Astrocyte (in vitro differentiated cells and primary cell): ENCODE measurements at places on chromosomes 12 and 14.

- DNase-seq = peak; percentile 99
These were observed 8.9 kb downstream of the BICD1 start for GRCh38 chr12:32115404-32116104.

- DNase-seq = no peak
These were observed 43.6 kb downstream of the RFLNA start for GRCh38 chr12:124338448-124338847.

DNA sequence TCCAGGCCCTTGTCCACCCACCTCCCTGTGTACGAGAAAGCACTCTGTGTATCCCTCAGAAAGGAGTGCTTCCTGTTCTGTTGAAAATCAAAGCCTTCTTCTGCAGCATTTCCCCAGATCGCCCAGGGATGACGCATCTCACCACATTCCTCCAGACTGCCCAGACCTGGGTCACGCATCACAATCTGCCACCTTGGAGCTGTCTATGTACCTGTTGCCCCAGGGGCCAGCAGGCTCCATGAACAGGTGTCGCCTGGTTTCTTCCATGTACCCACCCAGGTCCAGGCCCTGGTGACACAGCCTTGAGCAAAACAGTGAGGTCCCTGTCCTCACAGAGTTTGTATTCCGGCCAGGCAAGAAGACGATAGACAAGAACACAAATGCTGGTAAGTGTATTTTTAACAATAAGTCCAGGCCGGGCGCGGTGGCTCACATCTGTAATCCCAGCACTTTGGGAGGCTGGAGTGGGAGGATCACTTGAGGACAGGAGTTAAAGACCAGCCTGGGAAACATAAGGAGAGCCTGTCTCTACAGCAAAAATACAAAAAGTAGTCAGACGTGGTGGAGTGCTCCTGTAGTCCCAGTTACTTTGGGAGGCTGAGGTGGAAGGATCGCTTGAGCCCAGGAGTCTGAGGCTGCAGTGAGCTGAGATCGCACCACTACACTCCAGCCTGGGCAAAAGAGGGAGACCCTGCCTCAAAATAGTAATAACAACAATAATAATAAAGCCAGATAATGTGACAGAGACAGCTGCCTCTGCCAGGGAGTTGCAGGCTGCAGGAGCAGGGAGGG, 6.8 kb upstream of the PPP1R13B start:
- no peak for DNase-seq

DNA sequence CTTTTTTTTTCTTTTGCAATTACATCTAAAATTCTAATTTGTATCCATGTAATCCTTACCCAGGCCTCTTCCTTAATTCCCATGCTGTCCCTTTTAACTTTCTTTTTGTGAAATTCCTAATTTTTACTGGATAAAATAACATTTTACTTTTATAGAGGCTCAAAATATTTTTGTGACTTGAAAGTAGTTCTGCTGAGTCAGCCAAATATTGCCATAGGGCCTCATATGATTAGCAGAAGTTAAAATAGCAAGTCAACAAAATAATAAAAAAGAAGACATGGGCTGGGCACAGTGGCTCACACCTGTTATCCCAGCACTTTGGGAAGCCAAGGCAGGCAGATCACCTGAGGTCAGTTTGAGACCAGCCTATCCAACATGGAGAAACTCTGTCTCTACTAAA, 2.0 kb downstream of the C3AR1 start:
- DNase-seq = no peak

DNA sequence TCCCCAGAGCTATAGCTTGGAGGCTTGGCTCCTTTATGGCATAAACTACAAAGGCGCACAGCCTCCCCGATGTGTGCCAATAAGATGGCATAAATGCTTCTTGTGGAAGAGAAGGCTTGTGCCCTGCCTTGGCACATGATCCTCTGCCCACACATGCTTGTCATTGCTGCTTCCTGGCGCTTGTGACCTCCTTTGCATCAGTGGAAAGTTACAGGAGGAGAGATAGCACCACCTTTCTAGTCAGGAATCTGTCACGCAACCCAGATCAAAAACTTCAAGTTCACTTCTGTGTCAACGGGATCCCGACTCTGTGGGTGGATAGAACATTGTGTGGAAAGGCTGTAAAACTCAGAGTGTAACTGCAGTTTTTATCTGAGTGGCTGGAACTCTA, 183.8 kb upstream of the HIF1A start:
- no peak for DNase-seq

DNA sequence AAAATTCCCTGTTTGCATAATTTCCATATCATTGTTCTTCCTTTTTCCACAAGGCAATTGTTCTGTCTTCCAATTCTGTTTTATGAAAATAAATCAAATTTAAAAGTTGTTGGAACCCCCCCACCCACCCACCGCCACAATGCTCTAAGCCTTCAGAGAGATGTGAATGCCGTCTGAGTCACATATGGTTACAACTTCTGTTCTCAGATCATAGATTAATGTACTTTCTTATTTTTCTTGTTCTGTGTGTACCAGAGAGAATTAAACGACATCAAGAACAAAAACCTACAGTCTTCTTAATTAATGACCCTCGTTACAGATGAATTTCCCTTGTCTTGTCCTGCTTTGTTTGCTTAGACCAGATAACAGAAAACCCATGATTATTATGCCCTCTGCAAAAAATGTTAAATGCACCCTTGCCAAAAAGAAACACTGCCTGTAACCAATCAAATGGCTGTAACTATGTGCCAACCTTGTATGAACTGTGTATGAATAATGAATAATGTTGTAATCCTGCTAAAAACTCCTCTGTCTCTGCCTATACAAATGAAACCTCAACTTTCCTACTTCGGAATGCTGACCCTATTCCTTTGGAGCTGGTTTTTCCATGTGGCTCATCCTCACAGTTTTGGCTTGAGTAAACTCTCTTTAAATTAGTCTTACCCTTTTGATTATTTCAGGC, 14.0 kb downstream of the OR6S1 start:
- no peak for DNase-seq

DNA sequence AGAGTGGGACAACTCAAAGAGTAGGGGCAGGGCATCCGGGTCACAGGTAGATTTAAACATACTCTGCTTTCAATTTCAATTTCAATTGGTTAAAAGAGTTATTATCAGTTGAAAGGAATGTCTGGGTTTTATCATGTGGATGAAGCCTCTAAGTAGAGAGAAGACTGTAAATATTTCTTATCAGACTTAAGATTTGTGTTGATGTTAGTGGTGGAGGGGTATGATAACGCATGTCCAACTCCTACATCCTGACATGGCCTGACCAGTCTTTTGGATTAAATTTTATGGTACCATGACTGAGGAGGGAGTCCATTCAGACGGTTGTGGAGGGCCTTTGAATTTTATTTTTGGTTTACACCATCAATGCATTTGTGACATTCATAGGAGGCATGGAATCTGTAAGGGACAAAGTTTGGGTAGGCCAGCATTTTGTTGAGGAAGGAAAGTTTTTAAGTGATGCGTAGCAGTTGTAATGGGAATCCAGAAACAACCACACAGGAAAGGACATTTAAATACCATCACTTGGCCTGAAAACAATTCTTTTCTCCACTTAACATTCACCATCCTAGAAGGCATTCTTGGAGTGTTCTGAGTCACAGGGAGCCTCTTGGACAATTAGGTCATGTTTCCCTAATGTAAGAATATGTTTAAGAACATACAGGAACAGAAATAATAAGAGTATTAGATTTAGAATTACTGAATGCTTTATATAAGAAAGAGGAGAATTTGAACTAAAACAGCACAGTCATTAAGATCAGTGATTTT, 371.9 kb downstream of the ATP23 start:
- peak; percentile 93 for DNase-seq

- peak; percentile 75 for DNase-seq
These were observed 229.8 kb downstream of the DPF3 start for GRCh38 chr14:72663956-72664650.

DNA sequence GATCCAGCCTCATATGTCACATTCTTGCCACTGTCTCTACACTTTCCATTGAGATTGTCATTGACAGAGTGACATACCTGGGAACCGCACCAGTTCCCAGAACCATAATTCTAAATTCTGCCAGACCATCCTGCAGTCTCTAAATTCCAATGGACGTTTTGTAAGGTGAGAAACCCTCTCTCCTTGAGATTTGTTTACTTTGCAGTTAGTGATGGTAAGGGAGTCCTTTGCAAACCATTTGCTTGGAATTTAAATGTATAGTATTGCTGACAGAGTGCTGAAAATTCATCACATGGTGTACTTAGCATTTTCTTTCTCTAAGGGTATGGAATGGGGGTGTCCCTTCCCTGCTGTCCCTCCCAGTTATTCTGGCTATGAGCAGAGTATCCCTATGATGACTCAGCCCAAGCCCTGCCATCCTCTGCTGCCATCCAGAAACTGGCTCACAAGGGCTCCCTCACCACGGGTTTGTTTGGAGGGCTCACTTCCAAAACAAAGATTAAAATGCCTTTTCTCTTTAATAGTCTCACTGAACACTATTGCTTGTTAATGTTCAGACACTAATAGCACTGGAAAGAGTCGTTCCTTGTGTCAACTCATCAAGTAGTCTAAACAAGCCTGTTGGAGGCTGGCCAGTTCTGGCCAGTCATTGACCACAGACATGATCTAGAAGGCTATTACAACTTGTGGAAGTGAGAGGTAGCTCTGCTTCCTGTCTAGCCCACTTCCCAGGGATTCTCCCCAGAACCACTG, 129.0 kb upstream of the HMGA2 start:
- DNase-seq = peak; percentile 99

DNA sequence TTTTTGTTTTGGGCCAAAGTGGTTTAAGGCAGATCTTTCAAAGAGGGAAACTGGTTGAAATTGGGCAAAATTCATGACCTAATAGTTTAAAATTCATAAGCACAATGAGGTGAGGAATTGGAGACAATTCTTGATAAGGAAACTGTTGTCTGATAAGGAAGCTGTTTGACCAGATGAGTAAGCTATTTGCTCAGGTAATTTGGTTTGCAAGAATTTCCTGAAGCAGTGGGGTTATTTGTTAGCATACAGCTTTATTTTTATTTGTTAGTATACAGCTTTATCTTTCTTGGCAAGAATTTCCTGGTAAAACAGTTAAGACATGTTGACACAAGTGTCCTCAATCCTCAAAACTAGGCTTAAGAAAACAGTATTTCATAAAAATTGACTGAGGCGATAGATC, 559.0 kb downstream of the GALC start:
- DNase-seq = no peak

GRCh38 chr12:111395336-111396187, 10.2 kb upstream of the SH2B3 start:
- DNase-seq = no peak

GRCh38 chr14:81113176-81113575, 107.6 kb downstream of the GTF2A1 start:
- no peak for DNase-seq

- DNase-seq = no peak
These were observed 22.6 kb downstream of the ACADS start for GRCh38 chr12:120748242-120748641.

DNA sequence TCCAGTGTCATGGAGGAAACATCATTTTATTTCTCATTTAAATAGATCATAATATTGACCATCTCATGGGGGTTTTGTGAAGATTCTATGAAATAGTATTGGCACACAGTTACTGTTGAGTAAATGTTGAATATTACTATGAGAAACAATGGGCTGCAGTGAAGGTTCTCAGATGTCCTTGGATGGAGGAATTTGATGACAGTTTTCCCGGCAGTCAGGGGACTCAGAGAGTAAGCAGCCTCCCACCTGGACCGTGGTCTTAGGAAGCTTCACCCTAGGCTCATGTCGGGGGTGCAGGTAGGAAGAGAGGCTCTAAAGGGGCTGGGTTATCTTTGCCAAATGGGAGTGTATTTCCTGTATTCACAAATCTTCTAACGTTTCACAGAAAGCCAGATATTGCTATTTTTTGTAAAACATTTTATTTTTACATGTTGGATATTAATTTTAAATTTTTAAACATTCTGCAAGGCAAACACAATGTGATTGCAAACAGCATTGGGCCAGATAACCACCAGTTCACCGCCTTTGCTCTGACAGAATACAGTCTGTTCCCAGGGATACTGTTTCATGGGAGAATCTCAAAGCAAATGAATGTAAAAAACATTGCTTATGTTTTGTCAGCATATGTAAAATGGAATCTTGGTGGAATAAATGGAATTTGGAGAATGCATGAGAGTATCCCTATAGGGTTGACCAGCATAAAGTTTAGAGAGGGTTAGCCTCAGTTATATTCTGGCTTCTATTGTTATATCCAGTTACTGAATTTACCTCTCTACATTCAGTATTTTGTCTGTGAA, 380.8 kb upstream of the TMEM132C start:
- DNase-seq = no peak

GRCh38 chr12:47145188-47145587, 65.4 kb upstream of the AMIGO2 start:
- no peak for DNase-seq

DNA sequence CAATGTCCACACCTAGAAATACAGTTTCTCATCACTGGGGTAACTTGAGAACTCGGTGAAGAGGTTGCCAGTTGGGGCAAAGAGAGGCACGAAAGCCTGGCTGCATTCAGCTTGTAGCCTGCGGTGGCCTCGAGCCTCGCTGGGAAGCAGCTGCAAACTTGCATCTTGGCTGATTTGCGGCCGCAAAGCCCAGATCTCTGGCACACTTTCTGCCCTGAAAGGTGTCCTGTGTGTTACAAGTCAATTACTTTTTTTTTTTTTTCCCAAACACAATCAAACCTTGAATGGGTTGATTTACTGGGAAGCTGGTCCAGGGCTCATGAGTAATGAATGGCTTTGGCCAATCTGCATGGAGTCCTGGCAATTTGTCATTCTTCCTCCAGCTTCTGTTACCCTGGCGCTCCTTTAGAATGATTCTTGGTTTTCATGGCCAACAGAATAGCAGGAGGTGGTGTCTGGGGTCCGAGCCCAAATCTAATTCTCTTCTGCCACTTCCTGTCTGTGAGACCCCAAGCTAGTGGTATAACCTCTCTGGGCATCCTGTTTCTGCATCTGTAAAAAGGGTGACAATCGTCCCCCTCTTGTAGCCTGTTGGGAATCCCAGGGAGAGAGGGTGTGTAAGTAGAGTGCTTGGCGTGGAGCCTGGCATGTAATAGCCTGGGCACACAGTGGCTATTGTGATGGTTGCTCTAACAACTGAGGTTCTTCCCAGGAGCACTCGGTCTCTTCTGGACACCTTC, 6.7 kb downstream of the BCL7A start:
- peak; percentile 69 for DNase-seq

DNA sequence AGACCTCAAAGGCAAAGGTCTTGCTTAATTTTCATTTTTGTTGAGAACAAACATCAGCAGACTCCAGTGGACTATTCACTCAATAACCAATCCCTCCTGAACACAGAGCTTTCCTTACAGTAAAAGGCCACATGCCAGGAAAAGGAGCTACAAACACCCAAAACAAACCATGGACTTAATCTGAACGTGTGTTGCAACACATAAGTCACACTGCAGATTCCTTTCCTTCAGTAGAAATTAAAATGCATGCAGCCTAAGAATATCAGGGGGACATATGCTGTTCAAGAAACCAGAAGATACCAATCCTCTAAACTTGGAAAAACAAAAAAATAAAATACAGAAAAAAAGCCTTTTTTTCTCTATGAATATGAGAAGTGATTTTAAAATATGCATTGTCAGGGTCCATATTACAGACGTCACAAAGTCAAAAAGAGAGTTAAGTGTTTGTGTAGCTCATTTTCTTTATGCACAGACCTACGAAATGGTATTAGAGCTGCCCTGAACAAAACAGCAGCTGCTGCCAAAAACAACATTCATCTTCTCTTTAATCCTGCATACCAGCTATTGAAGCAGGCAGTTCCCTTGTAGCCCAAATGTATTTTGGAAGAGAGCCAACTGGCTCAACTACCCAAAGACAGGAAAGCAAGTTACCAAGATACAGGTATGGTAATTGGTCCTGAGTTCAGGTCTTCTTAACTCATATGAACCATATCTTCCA, 26.2 kb downstream of the KITLG start:
- peak; percentile 77 for DNase-seq

- no peak for DNase-seq
These were observed 378.8 kb downstream of the ALG10 start for GRCh38 chr12:34400986-34401658.
